Lung (tissue), 17 donors: ENCODE measurements at places on chromosomes 1 and 21. TPM values are rescaled to one million over a fixed set of nuclear protein-coding genes. Genes with fewer than 3 reads are reported as not detected.

RSPO1 gene
- polyA plus RNA-seq: 1.4 TPM

OR2AK2 gene
- polyA plus RNA-seq: not detected

PRELP gene
- polyA plus RNA-seq: 8.3 TPM

PLA2G5 gene
- 3.8 TPM for polyA plus RNA-seq

KRTAP27-1 gene
- not detected for polyA plus RNA-seq

ILDR2 gene
- 0.14 TPM for polyA plus RNA-seq

IVL gene
- 0.52 TPM for polyA plus RNA-seq

ZNF669 gene
- polyA plus RNA-seq: 4.7 TPM

RPF1 gene
- polyA plus RNA-seq: 25.2 TPM

GNAT2 gene
- polyA plus RNA-seq: not detected

PLA2G2D gene
- 0.06 TPM for polyA plus RNA-seq

L1TD1 gene
- polyA plus RNA-seq: 0.77 TPM

COL16A1 gene
- 16.5 TPM for polyA plus RNA-seq

PTGS2 gene
- polyA plus RNA-seq: 5.3 TPM

INKA2 gene
- polyA plus RNA-seq: 5.5 TPM

GRCh38 chr21:15775291-15775690 lies 45.5 kb downstream of the USP25 start:
- DNase-seq: no peak

- no peak for DNase-seq
These were observed 239.0 kb downstream of the TOMM20 start for GRCh38 chr1:234889643-234890042.

GRCh38 chr1:47842228-47842919 lies 154.8 kb downstream of the TRABD2B start:
- DNase-seq: no peak

DNA sequence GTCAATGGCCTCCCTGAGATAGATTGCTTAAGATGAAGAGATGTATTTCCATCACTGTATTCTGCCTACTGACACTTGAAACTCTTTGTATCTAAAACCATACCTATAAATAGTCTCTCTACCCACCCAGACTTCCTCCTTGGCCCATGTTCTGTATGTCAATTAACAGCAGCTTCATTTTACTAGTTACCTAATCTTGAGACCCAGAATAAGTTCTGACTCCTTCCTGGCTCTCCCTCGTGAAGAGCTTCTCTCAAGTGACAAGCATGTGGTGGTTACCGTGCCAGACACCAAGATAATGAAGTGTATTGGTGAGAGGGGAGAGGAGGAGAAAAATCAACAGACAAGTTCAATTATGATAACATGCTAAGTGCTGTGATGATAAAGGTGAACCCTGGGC lies 128.8 kb upstream of the RAVER2 start:
- no peak for DNase-seq

- no peak for DNase-seq
These were observed 11.5 kb downstream of the PLXNA2 start for GRCh38 chr1:208232662-208233038.

- no peak for DNase-seq
These were observed 1042.2 kb upstream of the ADGRL4 start for GRCh38 chr1:80048716-80049115.

DNA sequence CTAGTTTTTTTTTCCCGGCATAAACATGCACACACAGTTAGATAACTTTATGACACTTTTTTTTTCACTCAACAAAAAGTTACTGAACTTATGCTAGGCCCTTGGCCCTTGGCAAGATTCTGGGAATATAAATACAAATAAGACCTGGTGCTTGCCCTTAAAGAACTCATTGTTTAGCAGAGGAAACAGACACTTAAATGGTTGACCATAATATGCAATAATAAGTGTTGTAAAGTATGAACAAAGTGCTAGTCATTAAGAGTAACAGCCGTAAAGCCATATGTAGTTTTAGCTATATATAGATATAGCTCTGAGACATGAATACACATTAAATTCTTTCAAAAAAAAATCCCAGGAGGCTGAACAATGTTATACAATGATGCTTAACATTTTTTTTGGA lies 198.3 kb downstream of the CYYR1 start:
- no peak for DNase-seq

DNA sequence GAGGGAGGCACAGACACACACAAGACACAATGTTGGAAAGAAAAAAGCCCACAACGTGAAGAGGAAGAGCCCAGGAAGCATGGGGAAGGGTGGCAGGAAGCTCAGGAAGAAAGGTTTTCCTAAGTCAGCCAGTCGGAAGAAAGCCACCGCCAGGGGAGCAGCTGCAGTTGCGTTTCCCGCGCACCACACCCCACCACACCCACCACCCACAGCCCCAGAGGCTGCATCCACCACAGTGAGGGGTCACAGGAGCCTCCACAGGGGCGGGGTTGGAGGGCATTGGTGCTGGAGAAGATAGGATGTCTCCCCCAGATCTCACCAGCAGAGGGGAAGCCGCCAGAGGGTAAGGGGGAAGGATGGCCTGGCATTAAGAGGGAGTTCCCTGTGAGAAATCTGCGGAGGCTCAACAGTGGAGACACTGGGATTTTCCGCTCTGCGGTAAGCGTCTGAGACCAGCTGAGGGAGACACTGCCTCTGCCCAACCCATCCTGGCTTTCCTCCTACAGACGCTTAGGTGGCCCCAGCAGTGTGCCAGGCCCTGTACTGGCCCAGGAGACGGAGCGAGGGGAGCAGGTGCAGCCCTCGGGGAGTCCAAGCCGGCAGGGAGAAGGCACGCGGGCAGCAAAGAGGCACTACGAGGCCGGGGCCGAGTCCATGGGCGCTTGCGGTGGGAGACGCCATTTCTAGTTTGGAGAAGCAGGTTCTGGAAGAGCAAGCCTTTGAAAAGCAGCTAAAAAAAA lies 19.8 kb downstream of the PGLYRP3 start:
- no peak for DNase-seq

DNA sequence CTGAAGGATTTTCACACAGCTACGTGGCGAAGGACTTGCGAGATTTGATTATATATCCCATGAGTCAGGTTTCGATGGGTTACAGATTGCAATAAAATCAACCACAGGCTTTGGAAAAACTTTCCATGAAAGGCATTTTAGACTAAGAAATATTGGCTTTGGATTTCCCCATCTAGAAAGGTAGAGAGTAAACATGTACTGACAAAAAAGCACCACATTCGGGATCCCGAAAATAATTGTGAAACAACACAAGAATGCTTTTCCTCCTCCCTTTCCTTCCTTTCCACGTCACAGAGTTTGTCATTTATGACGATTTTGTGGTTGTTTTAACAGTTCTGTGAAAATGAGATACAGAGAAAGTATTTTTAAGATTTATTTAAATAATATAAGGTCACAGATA lies 38.5 kb downstream of the TGFB2 start:
- no peak for DNase-seq

GRCh38 chr1:164320790-164321731 lies 237.9 kb upstream of the PBX1 start:
- DNase-seq: peak; percentile 51

- DNase-seq: peak; percentile 13
These were observed 522.6 kb upstream of the PLXNA2 start for GRCh38 chr1:208766832-208767231.

DNA sequence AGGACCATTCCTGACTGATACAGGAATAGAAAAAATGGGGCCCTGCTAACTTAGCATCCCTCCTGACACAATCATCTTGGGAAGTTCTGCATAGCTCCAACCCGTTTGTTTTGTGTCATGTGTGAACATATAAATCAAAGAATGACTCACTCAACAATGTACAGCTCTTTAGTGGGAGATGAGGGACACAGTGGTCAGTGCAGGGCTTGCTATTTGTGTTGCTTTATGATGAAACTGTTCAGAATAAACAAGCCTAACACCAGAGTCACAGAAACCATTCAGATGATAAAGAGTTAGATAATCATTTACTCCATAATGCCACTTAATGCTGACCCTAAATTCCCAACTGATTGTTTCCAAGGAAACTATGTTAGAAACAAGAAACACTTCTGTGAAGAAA lies 154.2 kb upstream of the ZNHIT6 start:
- no peak for DNase-seq

- no peak for DNase-seq
These were observed 8.4 kb downstream of the MX2 start for GRCh38 chr21:41369920-41370839.

GRCh38 chr1:245366886-245367285 lies 212.1 kb downstream of the KIF26B start:
- DNase-seq: no peak

DNA sequence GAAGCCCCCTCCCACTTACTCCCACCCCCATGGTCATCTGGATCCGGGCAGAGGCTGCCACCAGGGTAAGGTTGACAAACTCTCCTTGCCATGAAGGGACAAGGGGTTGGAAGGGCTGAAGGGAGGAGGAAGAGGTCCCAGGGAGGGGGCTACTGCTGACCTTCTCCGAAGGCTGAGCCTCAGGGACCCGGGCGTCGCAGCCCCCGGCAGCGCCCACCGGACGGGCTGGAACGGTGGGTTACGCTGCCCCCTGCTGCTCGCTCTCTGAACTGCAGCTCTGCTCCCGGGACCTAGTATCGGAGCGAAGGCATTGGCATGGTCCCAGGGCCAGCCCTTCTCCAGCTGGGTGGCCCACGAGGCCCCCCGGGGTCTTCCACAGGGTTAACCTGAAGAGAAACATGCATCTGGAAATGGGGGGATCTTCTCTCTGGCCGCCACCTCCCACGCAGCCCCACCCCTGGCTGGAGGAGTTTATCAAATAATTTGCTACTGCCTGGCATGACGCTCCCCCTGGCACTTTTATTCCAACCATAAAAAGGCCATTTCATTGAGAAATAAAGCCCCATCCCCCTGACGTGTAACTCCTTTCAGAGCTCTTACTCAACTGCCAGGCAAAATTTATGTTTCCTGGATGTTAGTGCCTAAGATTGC lies 70.4 kb upstream of the TARDBP start:
- peak; percentile 91 for DNase-seq

- no peak for DNase-seq
These were observed 38.2 kb downstream of the PRKCZ start for GRCh38 chr1:2088458-2088857.

GRCh38 chr1:230750986-230751625 lies 3.9 kb downstream of the CAPN9 start:
- DNase-seq: no peak

DNA sequence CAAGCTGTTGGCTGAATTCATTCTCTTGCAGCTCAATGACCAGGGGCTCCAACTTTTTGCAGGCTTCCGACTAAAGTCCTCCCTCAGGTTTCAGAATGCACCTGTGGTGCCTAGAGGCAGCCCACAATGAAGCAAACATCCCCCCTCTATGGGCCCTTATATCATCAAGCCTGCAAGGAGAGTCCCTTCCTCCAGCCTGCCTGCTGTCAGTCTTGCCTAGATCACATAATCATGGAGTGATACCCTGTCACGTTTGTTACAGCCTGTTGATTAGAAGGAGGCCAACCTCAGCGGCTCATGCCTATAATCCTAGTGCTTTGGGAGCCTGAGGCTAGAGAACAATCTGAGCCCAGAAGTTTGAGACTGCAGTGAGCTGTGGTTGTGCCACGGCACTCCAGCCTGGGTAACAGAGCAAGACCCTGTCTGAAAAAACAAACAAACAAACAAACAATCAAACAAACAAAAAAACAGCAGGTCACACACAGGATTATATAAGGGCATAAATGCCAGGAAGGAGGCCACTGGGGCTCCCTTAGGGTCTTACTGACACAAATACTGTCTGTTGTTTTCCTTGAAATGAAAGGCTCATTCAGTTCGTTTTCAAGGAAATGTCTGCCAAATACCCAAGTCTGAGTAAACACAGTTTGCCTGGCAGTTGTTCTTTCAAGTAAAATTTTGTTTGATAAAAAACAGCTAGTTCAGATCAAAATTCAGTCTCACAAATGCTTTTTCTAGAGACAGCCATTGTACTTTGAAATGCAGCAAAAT lies 4.7 kb upstream of the SPRR3 start:
- peak; percentile 4 for DNase-seq

DNA sequence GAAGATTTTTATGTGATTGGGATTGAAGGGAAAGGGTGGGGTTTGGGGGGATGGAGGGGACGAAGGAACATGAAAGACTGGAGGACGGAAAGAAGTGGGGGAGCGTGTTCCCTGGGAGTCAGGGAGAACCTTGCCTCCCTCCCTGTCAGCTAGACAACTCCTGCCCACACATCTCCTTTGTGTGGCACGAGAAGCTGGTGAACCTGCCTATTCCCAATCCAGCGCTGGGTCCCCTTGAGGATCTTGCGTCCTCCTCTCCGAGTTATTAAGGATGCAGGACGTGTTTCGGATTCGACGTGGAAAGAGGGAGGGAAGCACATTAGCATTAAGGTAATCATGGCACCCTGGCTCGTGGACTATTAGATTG lies 1.4 kb downstream of the LRRC7 start:
- DNase-seq: peak; percentile 37

DNA sequence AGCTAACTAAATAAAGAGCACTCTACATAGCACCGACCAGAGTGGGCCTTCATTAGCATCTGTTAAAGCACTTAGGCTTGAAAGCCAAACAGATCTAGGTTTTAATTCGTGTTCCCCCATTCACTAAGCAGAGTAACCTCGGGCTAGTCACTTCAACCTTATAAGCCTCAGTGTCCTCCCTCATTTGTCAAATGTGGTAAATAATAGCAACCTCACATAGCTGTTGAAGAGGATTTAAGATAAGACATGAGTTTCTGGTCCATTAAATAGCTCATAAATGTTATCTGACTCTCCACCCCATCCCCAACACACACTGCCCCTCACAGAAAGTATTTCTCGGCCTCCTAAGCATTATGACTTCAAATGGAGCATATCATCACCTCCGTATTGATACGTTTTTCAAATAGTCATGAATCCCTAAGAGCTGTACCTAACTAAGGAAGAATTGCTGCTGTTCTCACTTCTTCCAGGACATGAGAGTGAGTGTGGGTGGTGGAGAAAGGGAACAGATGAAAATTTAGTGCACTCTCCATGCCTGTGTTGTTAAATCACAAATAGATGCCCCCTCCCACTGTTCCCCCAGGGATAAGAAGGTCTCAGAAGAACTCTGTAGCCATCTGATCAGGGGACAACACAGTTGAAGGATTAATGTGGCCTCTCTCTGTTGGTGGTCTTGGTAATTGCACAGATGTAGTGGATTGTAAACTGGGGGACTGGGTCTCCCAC lies 47.6 kb downstream of the PLPP3 start:
- no peak for DNase-seq

GRCh38 chr1:226990133-226990716 lies 50.1 kb downstream of the COQ8A start:
- no peak for DNase-seq

DNA sequence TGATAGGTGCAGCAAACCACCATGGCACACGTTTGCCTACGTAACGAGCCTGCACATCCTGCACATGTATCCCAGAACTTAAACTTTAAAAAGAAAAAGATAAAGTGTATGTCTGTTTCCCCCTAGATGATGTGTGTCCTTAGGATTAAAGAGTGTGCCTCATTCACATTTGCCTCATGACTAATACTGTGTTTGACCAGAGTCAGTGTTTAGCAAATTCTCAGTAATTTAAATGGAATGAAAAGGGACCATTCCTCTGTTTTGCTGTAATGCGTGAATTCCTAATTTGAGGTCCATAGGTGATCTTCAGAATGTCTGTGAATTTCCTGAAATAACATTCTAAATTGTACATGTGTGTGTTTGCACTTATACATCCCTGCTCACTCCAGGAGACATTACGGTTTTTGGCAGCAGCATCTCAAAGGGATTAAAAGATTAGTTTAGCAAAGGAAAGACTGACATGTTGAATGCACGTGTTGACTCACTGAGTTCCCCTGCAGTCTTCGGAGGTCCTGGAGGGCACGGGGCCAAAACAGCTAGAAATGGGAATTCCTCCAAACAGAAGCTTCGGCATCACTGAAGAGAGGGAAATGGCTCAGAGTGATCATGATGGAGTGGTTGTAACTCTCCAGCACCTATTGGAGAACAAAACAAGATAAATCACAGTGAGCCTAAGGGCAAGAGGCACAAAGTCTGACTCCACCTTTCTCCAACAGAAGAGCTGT lies 19.1 kb upstream of the SLC35F3 start:
- DNase-seq: no peak
